Stimulated activated CD4-positive, alpha-beta T cell treated with anti-CD3 and anti-CD28 coated beads, Interleukin-4, amount 100 ng/mL, for 4 hours (primary cell): ENCODE measurements at places on chromosomes 2 and 18.

DNA sequence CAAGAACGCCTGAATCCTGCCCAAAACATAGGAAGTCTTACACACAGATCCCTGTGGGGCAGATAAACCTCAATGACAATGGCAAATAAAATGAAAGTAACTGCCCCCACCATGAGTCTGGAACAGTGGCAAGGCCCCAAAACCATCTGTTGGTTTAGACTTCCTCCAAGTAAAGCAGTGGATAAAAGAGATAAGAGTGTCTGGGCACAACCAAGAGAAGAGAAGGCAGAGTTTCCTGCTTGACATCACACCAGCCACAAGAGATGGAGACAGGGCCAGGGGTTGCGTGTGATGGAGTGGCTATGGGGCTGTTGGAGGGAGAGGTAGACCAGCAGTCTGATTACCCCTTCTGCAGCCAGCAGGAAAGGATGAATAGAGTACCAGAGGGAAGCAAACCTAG is 212.1 kb upstream of the POU3F3 start:
- DNase-seq, result no peak

- DNase-seq, result no peak
These were observed 41.5 kb downstream of the SLC38A11 start for GRCh38 chr2:164913640-164914350.

DNA sequence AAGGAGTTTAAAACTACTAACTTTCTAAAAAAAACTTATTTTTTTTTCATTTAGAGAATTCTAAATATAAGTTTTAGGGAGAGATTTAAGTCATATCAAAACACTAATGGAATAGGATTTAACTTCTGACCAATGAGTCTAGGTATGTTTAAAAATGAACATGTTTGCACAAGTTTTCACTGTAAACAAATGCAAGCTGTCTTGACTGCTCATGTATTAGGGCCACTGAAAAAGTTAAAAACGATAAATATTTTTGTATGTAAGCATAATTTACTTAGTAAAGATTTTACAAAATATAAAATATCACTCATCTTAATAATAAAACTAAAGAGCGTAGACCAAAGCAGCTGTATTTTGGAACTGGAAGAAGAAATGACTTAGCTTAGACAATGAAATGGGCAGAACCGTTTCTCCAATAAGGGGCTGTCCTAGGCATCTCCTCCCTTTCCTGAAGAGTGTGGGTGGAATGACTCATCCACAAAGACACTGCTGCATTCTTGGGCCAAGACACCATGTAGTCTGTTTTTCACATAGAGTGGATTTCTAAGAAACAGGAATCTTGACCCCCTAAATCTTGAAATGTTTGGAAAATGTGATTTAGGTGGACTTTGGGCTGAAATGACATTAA is 118.8 kb downstream of the MEP1B start:
- DNase-seq, result no peak

DNA sequence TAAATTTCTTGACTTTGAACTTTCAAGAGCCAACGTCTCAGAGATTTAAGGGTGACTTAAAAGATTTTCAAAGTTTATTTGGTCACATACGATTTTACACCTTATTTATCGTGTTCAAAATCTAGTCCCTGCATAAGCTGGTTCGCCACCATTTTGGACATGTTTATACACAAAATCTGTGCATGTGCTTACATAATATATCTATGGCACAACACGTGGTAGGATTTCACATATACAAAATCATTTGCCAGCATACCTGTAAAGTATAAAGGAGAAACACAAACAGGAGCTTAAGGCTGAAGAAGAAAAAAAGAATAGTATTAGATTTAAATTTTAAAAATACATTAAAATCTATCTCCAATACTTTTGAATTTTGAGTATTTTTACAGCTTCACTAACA is 190.0 kb upstream of the KYNU start:
- no peak for DNase-seq

DNA sequence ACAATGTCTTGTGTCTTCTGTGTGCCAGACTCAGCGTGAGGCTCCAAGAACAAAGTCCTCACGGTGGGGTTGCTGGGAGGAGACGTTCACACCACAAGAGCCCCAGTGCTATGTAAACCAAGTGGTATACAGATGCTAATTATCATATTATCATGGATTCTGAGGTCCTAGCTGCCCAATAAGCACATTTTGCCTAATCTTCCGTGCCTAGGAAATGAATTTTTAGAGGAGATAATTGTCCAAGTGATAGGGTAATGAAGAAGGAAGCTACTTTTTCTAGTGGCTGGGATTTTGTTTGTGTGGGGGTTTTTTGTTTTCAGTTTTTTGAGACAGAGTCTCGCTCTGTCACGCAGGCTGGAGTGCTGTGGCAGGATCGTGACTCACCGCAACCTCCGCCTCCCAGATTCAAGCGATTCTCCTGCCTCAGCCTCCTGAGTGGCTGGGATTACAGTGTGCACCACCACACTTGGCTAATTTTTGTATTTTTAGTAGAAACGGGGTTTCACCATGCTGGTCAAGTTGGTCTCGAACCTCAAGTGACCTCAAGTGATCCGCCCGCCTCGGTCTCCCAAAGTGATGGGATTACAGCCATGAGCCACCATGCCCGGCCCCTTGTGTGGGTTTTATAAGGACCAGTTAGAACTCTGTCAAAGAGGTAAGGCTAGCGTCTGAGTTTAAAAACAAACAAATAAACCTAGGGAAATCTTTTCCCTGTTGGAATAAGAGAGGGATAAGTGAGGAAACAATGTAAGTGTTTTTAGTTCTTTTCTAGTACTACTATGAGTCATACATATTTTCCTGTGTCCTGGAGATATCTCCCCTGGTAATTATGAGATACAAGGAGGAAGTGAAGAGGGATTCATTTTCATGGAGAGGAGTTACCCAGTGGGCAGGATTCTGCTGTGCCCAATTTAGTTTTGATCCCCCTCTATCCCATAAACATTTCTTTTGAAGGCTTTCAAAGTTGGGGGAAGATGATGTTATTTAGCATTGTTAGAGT is 9.5 kb upstream of the SMAD7 start:
- DNase-seq, result no peak

- no peak for DNase-seq
These were observed 94.8 kb downstream of the NDUFA10 start for GRCh38 chr2:239930378-239930777.

DNA sequence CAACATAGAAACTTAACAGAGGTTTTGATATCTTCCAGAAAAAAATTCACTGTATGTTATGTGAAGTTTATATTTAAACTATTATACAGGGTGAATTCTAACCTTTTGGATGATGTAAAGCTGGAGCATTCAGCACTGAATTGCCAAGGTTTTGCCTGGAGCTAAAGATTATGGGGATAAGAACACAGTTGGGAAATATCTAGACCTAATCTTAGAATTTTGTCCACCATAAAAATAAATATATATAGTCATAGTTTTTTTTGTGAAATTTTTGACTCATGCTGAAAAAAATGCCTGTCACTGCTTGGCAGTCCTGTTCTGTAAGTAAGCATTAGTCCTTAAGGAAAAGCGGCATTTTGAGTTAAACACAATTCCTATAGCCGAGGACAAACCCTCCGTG is 339.3 kb upstream of the TMEFF2 start:
- DNase-seq, result no peak

GRCh38 chr2:72951303-72952095 is 34.2 kb downstream of the EMX1 start:
- DNase-seq, result no peak

- DNase-seq, result peak; percentile 57
These were observed 806 bp downstream of the ZNF407 start for GRCh38 chr18:74598350-74599001.

- peak; percentile 13 for DNase-seq
These were observed 92.3 kb downstream of the B3GNT2 start for GRCh38 chr2:62287899-62288880.

DNA sequence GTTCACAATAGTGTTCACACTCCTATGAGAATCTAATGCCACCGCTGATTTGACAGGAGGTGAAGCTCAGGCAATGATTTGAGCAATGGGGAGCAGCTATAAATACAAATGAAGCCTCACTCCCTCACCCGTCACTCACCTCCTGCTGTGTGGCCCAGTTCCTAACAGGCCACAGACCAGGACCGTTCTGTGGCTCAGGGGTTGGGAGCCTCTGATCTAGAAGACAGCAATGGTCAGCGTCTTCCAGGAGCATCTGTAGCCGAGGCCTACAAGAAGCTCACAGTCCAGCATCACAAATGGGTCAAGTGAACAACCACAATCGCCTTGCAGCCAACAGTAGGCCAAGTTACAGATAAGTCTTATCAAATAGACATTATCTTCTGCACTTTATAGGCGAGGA is 110.0 kb upstream of the SLC66A3 start:
- DNase-seq, result no peak

DNA sequence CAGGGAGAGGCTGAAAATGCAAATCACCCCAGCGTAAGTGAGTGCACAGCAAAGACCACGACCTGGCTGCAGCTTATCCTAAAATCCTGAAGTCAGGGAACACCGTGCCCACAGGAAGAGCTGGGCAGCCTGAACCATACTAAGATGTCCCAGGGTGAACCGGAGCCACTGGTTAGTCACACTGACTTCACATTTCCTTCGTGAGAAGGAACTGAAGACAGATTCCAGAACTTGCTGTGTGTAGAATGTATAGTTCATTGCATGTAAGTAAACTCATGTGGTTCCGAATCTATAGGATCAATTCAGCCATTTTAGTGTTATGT is 84.6 kb upstream of the NDUFV2 start:
- DNase-seq, result no peak

DNA sequence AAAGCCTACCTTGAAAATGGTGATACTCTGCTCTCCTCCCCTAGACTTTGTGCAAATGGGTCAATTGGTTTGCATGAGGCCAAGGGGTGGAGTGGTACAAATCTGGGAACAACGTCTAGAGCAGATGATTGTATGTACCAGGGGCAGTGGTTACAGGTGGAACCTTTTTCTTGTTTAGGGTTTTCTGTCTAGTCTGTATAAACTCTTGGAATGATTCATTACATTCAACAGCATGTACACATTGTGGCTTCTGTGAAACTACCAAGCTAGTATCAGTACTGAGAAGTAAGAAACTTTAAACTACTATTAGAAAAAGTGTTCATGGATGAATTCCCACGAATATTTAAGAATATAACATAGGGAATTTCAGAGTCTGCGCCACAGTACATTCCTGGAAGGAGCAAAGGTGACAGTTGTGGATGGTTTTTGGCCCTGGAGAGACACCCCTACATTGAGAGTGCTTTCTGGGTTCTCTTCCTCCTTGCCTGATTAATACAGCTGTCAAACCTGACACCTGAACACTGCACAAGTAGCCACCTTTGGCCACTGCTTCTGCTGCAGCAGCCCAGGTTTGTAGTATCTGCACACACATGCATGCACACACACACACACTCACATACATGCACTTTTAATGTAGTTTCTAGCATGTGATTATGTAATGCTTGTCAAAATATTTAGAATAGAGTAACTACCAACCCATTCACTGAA is 30.0 kb downstream of the CFAP221 start:
- no peak for DNase-seq

- DNase-seq, result no peak
These were observed 42.7 kb downstream of the NPPC start for GRCh38 chr2:231883468-231883881.

GRCh38 chr18:62717925-62718800 is 2.8 kb downstream of the PHLPP1 start:
- no peak for DNase-seq

DNA sequence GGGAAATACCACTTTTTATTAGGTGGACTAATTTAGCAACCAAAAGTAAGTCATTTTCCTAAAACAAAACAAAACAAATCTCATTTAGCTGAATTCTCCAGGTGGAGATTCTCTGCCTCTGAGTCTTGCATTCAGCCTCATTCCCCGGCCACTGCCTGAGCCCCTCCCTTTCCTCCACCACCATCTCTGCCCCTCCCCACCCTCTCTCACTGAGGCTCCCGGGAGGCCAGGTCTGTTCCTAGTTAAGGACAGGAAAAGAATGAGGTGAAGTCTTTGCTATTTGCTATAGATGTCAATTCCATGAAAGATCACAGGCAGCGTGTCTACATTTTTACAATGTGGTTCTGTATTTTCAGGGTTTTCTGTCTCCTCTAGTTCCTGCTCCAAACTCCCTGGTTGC is 83.0 kb upstream of the SOX11 start:
- no peak for DNase-seq

- no peak for DNase-seq
These were observed 37.1 kb upstream of the IKZF2 start for GRCh38 chr2:213188533-213188867.

DNA sequence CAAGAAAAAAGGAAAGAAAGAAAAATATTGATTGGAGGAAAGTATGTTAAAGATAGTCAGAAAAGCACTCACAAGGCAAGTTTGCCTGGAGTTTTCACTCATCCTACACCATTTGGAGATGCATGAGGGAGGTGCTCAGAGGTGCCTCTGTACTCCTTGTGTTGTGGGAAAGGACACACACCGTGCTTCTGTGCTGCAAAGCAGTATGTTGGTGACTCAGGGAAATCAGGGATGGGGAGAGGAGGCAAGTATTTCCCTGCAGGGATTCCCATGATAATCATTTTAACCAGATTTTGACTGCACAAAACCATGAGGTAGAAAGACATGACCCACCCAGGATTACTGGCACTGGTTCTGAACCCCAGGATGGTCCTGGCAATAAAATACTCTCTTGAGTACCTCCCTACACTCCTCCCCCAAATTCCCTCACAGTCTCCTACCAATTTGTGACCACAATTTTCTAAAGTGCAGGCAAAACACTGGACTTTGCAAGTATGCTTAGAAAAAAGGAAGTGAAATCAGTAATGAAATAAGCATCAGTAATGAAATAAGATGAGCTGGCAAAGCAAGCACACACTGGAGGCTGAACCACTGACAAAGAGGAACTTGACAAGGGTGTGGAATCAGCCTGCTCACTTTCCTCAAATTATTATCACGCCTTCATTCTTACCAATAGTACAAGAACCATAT is 155.5 kb upstream of the ACVR2A start:
- DNase-seq, result no peak

DNA sequence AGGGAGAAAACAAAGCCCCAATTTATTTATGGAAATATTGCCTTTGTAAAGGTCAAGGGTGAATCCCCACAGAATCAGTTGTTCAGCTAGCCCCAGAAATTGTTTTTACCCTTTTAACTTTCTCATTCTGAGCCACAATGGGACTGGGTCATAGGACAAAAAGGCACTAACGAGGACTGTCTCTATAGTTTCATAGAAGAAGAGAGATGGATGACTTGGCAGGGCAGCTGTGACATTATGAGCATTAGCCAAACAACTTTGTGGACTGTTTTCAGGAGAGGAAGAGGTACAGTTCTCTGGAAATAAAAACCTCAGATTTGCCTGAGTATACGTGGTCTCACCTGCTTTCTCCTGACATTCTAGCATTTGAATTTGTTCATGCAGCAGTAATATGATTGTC is 1155.8 kb upstream of the CHAC2 start:
- DNase-seq, result no peak

DNA sequence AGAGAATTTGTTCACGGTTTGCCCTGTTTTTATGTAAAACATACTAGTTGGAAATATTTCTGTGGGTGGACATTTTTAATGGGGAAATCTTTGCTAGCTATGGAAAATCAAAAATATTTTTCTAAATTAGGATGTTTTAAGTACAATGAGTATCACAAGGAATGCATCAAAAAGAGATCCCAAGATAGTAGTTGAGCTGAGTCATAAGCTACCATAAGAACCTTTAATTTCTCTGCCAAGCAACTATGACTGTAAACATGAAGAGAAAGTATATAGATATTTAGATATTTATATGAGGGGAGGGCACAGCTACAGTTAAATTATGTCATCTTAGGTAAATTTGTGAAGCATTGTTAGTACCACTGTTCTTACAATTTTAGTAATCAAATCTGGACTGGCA is 646.2 kb downstream of the XIRP2 start:
- DNase-seq, result no peak

GRCh38 chr2:86790676-86791572 is at the start of gene CD8A:
TSS of gene CD8A (minus strand) at chr2:86790913. CDS start at chr2:86790825, 88 bp downstream.
- DNase-seq, result no peak

GRCh38 chr2:10407841-10408648 is 40.1 kb downstream of the ODC1 start:
- peak; percentile 49 for DNase-seq
